Caco-2 (cell line): ENCODE measurements at places on chromosomes 16 and 17.

DNA sequence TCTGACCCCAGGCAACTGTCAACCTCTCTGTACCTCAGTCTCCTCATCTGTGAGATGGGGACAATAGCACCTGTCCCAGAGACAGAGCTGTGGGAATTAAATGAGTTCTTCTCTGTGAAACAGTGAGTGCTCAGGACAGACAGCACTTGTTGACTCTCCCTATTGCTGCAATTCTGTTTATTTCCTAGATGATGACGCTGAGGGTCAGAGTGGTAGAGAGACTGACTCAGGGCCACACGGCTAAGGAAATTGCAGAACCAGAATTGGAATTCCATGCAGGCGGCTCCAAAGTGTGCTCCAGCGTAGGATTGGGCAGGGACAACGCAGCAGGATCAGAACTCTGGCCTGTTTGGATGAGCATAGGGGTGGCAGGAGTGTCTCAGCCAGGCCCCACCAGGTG lies 302.2 kb downstream of the C16orf95 start:
- no peak for DNase-seq

DNA sequence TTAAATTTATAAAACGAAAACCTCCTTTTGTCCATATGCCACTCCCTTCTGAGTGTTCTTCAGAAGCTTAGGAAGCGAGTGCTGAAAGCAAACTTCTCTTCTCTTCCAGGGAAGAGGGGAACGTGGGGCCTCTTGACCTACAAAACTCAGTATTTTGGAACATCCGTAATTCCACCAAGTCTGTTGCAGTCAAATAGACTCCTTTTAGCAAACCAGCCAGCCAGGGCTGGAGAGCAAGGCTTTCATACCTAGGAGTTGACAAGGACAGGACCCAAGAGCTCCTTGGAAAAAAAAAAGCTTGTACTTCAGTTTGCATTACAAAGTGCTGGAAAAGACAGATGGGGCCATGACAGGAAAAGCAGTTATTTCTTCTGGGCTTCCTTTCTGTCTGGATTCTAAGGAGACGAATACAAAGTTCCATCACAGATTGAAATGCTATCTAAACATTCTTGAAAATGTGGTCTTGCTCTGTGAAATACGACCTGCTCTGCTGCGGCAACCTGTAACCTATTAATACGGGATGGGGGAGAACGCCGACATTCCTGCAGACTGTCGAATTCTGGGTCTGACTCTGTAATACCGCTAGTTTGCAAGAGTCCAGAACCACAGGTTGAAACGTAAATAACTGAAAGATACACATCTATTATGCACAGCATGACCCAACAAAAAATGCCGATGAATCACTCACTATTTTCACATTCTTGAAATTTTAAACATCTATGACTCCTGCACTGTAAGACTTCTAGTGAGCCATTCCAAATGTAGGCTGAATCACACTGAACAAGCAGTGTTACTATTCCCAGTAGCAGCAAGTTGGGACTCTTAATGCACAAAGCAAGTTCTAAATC lies 20.6 kb downstream of the VPS53 start:
- no peak for DNase-seq

GRCh38 chr16:1327619-1327947 lies 5.9 kb upstream of the BAIAP3 start:
- no peak for DNase-seq

DNA sequence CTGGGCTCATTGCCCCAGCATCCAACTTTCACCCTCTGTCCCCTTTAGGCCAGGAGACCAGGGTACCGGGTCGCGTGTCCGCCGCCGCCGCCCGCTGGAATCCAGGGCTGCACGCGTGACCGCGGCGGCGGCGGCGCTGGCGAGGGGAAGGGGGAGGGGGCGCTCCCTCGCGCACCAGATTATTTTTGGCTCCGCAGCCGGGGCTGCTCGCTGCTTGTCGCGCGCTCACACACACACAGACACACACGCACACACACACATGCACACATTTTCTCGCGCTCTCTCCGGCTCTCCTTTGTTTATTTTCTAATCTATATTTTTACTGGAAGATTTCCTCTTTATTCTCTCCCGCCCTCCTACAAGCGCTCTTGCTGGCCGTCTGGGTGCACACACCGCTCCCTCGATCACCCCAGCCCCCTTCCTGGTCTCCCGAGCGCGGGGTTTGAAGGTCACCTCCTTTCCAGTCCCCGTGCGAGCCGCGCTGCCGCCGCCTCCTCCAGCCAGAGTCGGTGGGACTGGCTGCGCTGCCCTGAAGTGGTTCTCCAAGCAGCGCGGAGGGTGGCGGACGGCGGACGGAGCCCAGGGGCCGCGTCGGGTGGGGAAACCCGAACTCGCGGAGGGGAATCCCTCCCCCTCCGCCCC lies 921.4 kb upstream of the EEF2KMT start:
- no peak for DNase-seq

GRCh38 chr16:71339236-71340171 lies 19.0 kb upstream of the CALB2 start:
- no peak for DNase-seq

- no peak for DNase-seq
Observed at GRCh38 chr17:38616361-38616760, 10.6 kb upstream of the SRCIN1 start.

GRCh38 chr16:52035436-52035835 lies 511.5 kb downstream of the TOX3 start:
- no peak for DNase-seq

GRCh38 chr17:1861391-1862010 lies 31.7 kb downstream of the RPA1 start:
- DNase-seq: no peak

GRCh38 chr17:79046916-79047280 lies 22.9 kb downstream of the C1QTNF1 start:
- no peak for DNase-seq

GRCh38 chr16:70737377-70738082 lies 51.7 kb upstream of the MTSS2 start:
- no peak for DNase-seq

GRCh38 chr16:51154271-51155171 lies 3.5 kb upstream of the SALL1 start:
- no peak for DNase-seq

DNA sequence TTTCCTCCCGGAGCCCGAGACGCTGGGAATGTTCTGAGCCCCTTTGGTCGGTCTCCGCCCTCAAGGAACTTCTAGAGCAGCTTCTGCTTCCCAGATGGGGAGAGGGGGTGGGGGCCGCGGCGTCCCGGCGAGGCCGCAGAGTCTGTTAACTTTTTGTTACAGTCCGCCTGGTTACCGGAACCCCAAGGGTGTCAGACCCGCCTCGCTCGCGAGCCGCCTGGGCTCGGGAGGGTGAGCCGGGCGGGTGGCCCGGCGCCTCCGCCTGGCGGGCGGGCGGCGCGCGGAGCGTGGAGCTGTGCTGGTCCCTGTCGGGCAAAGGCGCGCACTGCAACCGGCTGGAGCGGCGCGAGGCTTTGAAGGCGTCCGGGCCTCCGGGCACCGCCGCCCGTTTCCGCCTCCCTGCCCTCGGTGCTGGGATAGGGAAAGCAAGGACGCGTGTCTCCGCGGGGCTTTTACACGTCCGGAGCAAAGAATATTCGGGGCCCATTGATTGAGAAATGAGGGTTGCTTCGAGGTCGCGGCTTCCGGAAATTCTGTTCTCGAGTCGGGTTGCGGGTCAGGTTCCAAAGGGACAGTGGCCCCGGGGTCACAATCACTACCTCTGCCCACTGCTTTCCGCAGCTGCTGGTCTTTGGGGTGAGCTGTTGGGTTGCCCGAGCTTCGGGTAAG lies 1.7 kb downstream of the HS3ST3B1 start:
- DNase-seq: peak; percentile 75

DNA sequence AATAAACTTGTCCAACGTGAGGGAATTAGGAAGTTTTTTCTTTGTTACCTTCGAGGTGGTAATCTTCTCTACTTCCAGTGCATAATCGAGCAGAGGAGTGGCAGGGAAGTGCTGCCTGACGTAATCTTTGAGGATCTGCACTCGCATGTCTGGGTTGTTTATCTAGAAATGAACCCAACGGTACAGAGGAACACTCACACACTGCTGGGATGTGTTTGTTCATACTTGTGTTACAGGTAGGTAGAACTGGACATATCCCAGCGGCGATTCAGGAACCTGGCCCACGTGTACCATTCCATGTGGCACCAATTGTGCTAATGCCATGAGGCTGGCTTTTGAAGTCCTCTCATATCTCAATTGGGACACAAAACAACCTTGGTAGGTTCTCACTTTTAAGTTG lies 4.2 kb upstream of the KLHL11 start:
- DNase-seq: no peak

DNA sequence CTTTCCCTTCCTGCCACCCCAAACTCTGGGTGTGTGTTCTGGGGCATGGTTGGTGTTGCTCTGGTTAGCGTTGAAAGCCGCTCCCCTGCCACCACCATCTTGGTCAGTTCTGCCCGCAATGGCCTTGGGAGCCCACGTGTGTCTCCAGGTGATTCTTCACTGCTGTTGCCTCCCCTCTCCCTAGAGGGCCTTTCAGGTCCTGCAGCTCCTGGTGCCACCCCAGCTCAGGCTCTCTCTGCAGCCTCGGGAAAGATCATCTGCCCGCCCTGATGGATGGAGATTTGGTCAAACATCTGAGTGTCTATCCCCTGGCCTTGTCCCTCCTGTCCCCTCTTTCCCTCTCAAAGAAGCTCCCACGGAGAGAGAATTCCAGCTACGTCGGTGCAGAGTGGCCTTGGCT lies 241.3 kb downstream of the RBFOX3 start:
- DNase-seq: no peak

DNA sequence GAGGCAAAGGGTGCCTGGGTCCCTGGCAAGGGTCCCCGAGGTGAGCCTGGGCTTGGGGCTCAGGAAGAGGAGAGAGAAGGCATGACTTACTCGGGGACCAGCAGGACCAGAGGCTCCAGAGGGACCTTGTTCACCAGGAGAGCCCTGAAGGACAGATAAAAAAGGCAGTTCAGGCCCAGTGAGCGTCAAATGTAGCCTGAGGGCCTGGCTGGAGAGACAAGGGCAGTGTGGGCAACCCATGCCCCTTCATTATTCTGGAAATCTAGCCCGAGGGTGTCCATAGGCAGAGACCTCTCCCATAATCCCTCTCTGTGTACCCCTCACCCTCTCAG lies 14.1 kb downstream of the COL1A1 start:
- DNase-seq: no peak

DNA sequence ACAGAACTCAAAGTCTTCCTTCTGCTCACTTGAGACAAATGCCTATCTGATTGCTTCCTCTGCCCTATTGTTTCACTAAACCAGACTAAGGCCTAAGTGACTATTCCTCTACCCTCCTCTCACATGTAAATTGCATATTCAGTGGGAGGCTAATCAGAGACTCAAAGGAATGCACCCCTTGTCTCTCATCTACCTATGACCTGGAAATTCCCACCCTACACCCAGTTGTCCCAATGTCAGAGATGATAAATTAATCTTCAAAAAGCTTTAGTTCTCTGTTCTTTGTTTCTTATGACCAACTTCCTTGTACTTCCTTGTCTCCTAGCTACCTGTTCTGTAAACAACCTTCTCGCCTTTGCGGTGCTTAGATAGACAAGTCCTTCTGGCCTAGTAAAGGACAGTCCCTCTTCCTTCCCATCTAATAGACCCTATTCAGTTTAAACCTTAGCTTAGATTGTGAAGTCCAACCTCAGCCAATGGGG lies 76.0 kb downstream of the EMP2 start:
- no peak for DNase-seq

DNA sequence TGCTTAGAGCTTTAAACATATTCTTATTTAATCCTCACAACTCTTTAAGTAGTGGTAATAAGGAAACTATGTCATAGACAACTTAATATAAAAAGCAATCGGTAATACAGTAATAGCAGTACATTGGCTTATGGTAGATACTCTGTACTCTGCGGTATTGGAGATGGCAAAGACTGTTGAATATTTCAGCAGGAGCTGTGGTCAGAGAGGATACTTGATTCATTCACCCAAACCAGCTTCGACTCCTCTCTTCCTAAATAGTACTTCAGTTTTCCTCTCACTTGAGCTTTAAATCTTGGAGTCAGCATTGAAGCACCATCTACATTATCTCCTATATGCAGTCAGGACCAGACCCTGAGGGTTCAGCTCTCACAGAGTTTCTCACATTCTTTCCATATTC lies 169.3 kb downstream of the CYB561 start:
- DNase-seq: no peak

DNA sequence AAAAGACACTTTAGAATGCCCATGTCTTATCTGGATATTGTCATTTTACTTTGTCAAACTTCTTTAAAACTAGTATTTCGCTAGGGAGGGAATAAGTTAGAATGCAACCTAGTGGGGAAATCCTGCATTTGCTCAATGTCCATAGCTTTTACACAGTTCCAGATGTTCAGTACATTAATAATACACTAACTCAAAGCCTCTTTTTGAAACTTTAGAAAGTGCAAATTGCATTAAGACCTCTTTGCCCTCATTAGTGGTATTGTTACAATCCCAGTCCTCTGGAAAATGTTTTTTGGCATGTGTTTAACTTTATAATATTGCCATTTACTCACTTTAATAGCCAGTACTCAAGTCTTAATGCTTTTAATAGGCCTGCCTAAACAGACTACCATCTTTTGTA lies 106.8 kb downstream of the BRIP1 start:
- no peak for DNase-seq

GRCh38 chr16:84932681-84933080 lies 78.7 kb downstream of the ZDHHC7 start:
- DNase-seq: no peak

GRCh38 chr17:78430892-78431691 lies 52.6 kb downstream of the PGS1 start:
- no peak for DNase-seq

DNA sequence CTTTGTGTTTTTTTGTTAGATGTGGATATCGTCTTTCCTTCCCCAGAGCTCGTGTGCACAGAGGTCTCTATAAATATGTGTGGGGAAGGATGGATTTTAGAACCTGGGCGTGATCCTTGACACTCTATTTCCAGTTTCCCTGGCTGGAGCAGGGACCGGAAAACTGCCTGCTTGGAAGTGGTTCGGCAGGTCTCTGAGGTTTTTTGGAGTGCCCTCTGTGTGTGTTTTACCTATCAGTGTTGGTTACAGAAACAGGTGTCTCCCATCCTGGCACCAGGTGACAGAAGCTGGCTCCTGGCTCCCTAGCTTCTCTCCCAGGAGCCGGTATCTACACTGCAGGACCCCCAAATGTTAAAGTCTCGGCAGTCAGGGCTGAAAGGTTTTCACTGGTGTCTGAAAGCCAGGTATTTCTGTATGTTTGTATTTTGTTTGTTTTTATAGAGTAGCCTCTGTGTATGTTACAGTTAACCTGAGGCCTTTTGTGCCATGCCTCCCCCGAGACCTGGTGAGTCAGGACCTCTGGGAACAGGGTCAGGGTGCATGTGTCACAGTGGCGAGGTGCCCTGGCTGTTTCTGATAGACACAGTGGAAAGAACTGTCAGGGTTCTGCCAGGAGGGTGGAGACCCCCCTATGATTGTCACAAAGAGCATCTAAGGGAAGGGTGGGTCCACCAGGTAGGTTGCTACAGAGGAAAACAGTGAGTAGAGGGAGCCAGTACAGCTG lies 31.3 kb downstream of the ZC3H18 start:
- no peak for DNase-seq

GRCh38 chr16:63613701-63614100 lies 1508.2 kb downstream of the CDH11 start:
- DNase-seq: no peak

DNA sequence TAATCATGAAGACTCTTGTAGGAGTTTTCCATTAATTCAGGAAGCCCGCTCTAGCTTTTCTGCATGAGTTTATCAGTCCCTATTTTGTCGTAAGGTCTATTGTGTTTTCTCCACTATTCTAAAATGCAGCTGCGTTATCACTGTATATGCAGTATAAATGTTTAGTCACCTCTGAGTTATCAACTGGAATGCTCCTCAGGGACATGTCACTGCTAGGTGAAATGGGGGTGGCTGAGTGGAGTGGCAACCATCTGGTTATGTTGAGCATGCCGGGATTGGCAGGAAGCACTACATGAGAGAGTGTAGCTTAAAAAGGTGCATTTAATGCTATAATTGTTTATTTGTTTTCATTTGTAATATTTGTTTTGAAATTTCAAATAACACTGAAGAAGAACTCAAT lies 285.2 kb upstream of the ELAC2 start:
- peak; percentile 31 for DNase-seq
